ENCODE measurements at places on chromosomes 3 and 15.
A peak's percentile ranks its signal among the peaks of the same experiment; 100 is the strongest.

DNA sequence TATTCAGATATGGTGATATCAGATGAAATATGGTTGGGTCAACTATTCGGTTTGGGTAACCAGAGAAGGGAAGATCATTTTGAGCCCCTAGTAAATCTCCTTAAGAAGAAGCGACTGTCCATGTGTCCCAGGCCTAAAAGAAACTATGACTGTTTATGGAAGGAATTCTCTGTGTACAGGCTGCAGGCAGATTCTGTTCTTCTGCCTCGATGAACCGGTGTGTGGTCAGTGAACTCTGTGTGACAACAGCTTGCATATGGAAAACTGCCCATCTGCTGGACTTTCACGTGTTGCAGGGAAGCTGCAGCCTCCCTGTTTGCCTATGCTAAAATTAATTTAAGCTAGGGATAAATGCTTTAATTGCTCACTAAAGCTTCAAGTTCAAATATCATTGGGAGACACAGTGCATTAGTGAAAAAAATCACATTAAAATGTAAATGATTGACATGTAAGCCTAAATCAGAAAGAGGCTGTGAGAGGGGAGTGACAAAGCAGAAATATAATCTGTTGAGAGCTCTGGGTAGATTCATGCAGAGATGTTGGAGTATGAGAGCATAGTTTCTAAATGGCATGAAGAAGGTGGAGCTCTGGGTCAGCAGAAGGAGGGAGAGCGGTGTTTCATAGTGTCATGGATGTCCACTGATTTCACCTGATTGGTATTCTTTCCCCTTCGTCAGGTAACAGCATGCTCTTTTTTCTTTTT lies 65.4 kb upstream of the PFN2 start:
- no peak for DNase-seq

GRCh38 chr15:58988006-58988785 lies 733 bp downstream of the RNF111 start:
- DNase-seq, result peak; percentile 54

DNA sequence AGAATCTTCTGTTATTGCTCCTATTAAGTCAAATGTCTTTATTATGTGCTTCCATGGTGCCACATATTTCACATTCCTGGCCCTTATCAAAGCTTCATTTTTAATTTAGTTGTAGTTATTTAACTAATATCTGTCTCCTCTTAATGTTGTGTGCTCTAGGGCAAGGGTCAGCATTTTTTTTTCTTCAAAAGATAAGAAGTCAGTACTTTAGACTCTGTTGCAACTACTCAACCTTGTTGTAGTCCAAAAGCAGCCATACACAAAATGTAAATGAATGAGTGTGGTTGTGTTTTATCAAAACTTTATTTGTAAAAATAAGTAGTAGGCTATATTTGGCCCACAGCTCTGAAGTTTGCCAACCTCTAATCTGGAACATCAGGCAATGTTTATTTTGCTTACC lies 394.7 kb upstream of the CBLB start:
- no peak for DNase-seq

GRCh38 chr3:67655364-67656121 lies 1.1 kb upstream of the SUCLG2 start:
- DNase-seq, result no peak

- no peak for DNase-seq
These were observed 34.0 kb downstream of the RPLP1 start for GRCh38 chr15:69486481-69487110.

- peak; percentile 4 for DNase-seq
These were observed 73.4 kb downstream of the NUP210 start for GRCh38 chr3:13346481-13347389.

- no peak for DNase-seq
These were observed 3.4 kb upstream of the SLC25A38 start for GRCh38 chr3:39379778-39380155.

DNA sequence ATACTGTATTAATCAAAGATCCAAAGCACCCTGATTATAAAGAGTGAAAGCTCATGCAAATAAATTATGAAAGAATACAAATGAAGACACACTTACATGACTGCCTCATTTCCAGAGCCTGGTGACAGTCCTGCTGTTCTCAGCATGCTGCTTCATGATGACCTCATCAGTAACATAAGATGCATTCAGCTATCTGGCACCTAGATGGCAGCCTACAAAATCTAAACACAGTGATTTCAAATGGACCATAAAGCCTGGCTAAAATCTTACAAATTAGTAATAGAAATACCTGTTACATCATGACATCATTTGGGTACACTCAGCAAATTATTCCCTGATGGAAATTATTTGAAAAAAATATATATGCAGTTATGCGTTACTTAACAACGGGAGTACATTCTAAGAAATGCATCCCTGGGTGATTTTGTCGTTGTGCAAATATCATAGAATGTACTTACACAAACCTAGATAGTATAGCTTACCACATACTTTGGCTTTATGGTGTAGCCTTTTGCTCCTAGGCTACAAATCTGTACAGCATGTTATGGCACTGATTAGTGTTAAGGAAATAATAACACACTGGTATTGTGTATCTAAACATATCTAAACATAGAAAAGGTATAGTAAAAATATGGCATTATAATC lies 207.2 kb downstream of the EPHA3 start:
- DNase-seq, result peak; percentile 66

DNA sequence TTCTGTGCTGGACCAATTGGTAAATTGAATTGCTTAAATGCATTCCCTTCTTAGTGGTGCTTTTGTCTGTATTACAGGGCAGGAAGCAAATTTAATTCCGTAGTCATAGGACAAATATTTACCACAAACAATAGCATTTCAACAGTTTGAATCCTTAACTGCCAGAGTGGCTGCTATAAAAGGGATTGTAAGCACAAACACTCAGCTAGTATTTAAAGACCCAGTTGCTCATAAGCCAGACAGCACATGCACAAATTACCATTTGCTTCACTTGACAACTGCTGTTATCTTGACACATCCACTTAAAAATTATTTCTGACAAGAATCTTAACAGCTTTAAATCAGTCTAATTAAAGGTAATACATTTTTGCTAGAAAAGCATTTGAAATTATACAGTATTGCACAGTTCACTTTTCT lies 490.2 kb upstream of the ADAMTS9 start:
- DNase-seq, result peak; percentile 14

GRCh38 chr3:107800710-107801109 lies 277.9 kb downstream of the BBX start:
- no peak for DNase-seq

- DNase-seq, result no peak
These were observed 160.1 kb downstream of the MFSD1 start for GRCh38 chr3:158961911-158962310.

GRCh38 chr3:155312781-155313180 lies 19.3 kb upstream of the STRIT1 start:
- DNase-seq, result peak; percentile 34

DNA sequence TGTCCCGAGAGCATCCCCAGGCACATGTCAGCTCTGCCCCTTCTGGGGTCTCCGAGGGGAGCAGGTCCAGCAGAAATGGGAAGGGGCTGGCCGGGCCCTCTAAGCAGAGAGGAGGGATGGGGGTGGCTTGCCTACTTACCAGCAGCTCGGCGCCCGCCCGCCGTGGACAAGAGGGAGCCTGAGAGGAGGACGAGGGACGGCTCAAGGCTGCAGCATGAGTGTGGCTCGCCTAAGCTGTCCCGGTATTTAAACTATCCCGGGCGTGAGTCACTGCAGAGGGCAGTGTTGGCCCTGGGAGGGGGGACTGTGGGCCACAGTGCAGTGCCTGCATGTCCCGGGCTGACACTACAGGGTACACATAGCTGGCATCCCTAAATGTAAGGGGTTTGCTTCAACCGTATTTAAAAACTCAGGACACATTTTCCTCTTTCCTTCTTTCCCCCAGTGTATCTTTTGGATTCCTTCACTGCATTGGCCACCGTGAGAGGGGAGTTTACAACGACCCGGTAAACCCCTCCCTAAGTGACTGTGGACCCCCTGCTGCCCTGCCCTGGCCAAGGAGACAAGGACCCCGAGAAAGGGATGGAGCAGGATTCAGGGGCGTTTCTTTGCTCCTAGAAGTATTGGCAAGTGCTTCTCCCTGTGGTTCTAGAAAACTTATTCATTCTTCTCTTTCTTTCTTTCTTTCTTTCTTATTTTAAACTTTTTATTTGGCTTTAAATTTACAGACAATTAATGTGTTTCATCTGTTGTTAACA lies at the start of gene LRRC15:
LRRC15 (minus strand) TSS at position 222 of the 758 bp plus-strand sequence. CDS start 8,700 bp downstream, outside the sequence.
- peak; percentile 75 for DNase-seq

GRCh38 chr3:129655291-129655700 lies 48.8 kb upstream of the PLXND1 start:
- DNase-seq, result no peak

GRCh38 chr3:164452707-164453106 lies 625.6 kb downstream of the SI start:
- DNase-seq, result peak; percentile 36

DNA sequence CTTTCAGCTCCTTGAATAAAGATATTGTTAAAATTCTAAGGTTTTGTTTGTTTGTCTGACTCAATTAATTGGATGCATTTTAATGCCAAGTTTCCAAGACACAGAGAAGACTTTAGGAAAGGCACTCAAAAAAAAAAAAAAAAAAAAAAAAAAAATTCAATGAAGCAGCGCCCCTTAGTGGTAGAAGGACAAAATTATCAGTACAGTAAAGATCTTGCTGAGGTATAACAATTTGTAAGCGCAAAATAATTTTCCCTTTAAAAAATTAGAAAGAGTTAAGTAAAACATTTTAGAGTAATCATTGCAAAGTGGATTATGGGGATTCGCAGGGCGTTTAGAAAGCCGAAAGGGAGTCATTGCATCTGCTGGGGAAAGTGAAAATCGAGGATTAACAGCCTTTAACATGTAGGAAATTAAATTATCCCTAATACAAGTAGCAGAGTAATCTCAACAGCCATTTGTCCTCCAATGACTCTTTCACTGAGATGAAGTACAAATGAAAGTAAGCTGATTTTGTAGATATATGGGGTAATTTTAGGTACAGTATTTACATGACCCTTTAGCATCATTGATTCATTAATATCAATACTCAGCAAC lies 5.8 kb upstream of the DIS3L start:
- DNase-seq, result peak; percentile 39

DNA sequence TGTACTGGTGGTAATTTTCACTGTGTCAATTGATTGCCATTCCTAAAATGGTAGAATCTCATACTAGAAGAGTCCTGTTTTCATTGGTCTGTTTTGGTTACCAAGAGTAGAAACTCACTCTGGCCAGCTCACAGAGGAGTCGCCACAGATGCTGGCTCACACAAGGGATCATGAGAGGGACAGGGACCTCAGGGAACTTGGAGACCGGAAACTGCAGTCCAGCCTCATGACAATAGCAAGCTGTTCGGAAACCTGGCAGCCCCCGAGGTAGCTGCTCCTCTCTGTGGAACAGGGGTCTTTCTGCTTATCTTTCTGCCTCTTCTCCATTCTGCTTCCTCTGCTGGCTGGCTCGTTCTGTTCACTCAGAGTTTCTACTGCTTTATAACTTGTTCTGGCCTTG lies 192.9 kb downstream of the PLCL2 start:
- no peak for DNase-seq

DNA sequence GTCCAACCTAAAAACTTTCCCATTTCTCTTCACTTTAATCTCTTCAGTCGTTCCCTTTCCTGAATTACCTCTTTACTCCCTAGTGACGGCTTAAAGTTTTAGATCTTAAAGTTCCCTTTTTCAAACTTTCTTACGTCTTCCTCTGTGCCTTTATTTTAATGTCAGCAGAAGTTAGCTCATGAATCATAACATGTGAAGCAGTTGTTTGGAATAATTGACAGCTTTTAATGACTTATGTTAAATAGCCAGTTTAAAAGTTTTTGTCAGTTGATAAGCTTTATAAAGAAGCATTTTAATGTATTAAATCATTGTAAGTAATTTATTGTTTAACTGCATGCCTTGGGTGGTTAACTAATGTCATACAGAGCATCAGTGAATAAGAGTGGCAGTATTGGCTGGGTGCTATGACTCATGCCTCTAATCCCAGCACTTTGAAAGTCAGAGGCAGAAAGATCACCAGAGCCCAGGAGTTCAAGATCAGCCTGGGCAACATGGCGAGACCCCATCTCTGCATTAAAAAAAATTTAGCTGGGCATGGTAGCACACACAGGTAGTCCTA lies 33.9 kb downstream of the PIK3CA start:
- DNase-seq, result peak; percentile 41

DNA sequence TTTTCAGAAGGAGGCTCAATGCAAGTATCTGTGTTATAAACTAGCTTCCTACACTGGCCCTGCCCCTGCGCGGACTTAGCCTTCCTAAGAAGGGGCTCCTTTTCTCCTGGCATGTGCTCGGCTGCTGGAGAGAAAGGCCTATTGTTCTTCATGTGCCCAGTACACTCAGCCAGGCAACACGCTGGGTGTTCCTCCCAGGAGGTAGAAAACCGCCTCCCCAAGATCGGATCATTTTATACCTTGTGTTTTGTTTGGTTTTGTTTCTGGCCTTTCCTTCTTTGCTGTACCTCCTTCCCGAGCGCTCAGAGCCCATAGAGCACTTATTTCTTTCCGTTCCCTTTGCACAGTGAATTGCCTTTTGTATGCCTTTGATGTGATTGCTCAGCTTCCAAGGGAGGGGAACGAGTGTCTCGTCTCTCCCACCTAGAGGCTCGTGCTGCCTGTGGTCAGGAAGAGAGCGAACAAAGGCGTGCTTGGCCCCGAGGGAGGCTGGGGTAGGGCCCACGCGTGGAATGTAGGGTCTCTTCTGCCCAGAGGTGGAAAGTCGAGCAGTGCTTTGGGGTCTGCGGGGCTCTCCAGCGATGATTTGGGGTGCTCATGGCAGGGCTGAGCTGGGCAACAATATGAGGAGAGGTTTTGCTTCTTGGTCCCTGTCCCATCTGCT lies 30.0 kb downstream of the CCNL1 start:
- no peak for DNase-seq

- DNase-seq, result no peak
These were observed 154.6 kb downstream of the EEFSEC start for GRCh38 chr3:128307781-128308469.

GRCh38 chr3:54481606-54482365 lies 359.4 kb downstream of the CACNA2D3 start:
- DNase-seq, result no peak

- DNase-seq, result peak; percentile 97
These were observed 1007.2 kb upstream of the ALCAM start for GRCh38 chr3:104359546-104359945.

GRCh38 chr3:58047826-58048225 lies 39.6 kb downstream of the FLNB start:
- DNase-seq, result peak; percentile 96

DNA sequence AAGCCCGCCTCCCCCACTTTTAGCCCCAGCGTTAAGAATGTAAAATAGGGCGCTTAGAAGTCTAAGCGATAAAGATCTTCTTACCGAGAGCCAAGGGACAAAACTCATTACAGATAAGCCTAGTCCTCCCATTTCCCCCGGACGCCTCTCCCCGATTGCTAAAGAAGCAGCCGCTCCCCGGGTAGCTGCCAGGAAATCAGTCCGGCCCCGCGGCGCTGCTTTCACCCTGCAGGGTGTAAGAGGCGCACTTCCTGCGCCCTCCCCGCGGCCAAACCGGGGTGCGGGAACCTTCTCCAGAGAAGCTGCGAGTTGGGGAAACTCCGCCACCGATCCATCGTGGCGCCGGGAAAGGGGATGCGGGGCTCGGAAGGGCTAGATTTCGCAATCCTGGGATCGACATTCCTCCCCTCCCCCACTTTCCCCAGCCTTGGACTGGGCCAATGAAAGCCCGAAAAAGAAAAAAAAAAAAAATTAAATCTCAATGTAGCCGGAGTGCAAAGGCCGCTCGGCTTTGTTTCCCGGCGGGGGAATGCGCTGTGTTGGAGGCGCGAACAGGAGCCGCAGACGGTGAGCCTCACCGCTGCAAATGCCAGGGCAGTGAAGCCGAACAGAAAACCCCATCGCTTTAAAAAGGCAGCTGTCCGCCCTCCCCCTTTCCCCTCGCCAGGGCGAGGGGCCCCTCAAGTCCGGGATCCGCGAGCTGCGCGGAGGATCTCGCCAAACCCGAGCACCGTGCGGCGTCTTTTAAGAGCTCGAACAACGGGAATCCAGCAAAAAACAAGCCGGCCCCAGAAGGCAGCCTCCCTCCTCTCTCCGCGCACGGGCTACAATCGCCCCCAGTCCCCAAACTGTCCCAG lies 626 bp upstream of the PTPRG start:
- DNase-seq, result peak; percentile 82
